ENCODE measurements at places on chromosomes 11 and 22.

DNA sequence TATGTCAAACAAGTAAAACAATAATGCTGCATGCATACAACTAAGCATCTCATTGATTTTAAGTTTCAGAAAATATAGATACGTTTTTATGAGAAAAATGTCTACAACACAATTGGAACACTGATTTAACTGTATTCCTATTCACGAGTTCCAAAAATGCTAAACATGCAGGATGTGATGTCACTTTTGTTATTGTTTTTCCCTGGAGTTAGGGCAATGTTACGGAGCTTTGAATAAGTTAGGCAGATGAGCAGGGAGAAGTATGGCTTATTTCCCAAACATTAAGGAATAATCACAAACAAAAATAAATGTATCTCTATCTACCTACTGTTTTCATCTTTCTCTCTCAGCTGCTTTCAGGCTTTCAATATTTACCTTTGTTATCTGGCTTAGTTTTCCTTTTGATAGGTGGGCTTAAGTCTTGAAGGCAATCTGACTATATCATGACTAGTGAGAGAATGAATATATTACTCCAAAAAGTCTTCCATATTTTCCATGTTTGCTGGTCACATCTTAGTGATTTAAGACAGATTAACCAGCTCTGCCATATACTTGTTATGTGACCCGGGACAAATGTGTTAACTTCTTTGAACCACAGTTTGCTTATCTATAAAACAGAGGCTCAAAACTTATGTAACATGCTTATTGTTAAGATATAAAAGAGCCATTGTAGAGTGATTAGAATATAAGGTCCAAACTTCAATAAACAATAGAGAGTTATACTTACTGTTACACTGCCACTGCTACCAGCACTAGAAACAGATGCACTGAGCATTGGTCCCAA is 854.4 kb upstream of the CCDC90B start:
- no peak for DNase-seq

DNA sequence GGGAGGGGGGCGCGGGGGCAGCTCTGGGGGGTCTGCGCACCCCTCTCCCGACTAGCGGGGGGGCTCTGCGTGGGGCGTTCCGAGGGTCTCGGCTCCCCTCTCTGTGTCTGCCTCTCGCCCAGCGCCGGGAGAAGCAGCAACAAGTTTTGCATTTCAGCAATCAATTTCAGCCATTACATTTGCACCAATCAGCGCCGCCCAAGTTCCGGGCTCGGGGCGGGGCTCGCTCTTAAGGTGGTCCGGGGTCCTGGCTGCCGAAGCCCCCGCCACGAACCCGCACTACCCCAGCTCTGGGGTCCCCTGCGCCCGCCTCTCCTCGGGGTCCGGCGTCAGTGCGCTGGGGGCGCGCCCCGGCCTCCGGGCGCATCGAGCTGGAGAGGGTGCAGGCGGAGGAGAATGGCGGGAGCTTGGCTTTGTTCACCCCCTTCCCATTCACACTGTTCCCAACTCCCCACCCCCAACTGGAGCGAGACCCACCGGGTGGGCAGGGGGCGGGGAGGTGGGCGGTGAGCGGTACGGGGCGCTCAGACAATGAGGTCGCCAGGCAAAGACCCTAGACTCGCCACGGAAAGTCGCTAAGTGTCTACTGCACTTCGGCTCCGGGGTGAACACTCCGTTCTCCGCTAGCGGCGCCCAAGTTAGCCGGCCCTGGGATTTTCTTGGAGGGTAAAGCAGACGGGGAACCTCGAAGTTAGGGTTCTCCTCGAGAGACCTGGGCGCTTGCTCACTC is at the start of gene MN1:
MN1 (minus strand) TSS at position 141 of the 730 bp plus-strand sequence. CDS start 1,213 bp downstream, outside the sequence.
- no peak for DNase-seq

- DNase-seq: no peak
Measured at GRCh38 chr11:77213029-77213579, 85.1 kb downstream of the MYO7A start.

GRCh38 chr11:119144825-119145486 is 3.9 kb upstream of the ABCG4 start:
- no peak for DNase-seq

GRCh38 chr11:60193687-60194433 is 11.0 kb upstream of the MS4A6A start:
- peak; percentile 41 for DNase-seq

DNA sequence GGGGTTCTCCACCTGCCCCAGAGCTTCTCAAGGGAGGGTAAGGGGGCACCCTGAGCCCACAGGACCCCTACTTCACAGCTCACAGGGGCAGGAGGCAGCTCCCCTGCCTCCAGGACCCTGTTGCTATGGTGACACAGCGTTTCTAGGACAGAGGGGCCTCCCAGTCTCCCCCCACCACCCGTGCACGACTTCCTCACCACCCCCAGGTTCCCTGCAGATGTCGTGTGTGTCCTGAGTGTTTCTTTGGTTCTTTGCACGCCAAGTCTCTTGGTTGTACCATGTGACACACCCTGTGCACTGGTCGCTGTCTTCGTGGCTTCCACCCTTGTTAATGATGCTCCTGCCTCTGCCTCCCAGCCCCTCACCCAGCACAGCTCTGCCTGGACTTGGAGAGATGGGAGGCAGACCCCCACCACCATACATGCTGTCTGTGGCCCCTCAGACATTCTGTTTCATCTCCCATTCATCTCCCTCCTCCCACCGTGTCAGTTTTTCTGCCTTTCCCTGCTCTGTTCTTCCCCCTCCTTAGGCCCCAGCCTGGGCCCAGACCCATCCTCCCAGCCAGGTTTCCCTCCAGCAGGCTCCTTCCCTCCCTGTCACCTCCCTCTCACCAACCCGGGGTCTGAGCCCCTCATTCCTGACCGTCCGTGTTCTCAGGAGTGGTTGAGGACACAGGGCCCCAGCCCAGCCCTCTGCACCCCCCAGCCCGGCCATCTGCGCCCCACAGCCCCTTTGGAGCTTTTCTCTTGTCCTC is 24.5 kb upstream of the RAB1B start:
- DNase-seq: no peak

DNA sequence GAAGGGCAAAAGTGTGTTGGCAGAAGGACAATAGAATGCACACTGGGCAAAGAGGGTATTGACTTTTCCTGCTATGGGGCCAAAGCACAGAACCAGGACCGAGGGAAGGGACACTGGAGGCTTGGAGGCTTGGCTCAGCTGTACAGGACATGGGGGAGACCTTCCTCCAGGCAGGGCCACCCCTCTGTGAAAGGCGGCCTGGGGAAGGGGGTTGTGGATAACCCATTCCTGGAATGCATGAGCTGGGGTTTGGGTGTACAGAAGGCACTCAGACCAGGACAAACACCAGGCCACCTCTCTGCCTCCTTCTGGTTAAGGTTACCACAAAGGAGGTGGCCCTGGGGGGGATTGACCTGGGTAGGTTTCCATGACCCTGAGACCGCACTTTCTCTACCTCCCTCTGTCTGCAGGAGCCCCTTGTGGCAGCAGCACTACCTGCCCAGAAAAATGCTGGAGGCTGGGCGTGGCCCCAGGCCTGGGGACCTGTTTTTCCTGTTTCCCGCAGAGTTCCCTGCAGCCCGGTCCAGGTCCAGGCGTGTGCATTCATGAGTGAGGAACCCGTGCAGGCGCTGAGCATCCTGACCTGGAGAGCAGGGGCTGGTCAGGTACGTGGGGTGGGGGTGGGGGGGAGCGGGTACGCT is 9.6 kb downstream of the P2RY2 start:
- DNase-seq: no peak

GRCh38 chr22:28171115-28171514 is 252.1 kb upstream of the PITPNB start:
- DNase-seq: no peak

GRCh38 chr11:80733361-80733760 is 1292.5 kb upstream of the TENM4 start:
- DNase-seq: no peak

- no peak for DNase-seq
Measured at GRCh38 chr11:109424901-109425300, 2.9 kb downstream of the C11orf87 start.

GRCh38 chr11:88579466-88579865 is 241.9 kb upstream of the CTSC start:
- DNase-seq: no peak

GRCh38 chr11:10072142-10072541 is 221.9 kb downstream of the SBF2 start:
- no peak for DNase-seq

DNA sequence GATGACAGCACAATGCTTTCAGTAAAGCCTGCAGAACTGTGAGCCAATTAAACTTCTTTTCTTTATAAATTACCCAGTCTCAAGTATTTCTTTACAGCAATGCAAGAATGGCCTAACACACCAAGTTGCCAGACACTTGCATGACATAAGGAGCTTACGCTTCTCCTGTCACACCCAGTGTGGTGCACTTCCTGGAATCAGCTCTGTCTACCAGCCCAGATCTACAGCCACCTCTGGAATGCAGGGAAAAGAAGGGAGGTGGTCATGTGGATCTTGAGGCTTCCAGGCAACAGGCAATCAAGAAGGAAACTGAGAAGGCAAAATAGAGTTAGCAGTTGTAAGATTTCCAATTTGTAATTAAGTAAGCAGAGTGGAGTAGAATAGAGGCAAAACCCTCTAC is 37.4 kb upstream of the SESN3 start:
- DNase-seq: no peak

- DNase-seq: no peak
Measured at GRCh38 chr11:115652496-115652895, 148.3 kb upstream of the CADM1 start.

- DNase-seq: no peak
Measured at GRCh38 chr22:50418624-50419023, 56.2 kb downstream of the SBF1 start.

GRCh38 chr11:73121692-73122091 is 20.4 kb downstream of the FCHSD2 start:
- no peak for DNase-seq

- DNase-seq: peak; percentile 32
Measured at GRCh38 chr11:72585762-72586311, 88.4 kb downstream of the PDE2A start.

- no peak for DNase-seq
Measured at GRCh38 chr11:102234779-102235439, 82.4 kb upstream of the BIRC3 start.

DNA sequence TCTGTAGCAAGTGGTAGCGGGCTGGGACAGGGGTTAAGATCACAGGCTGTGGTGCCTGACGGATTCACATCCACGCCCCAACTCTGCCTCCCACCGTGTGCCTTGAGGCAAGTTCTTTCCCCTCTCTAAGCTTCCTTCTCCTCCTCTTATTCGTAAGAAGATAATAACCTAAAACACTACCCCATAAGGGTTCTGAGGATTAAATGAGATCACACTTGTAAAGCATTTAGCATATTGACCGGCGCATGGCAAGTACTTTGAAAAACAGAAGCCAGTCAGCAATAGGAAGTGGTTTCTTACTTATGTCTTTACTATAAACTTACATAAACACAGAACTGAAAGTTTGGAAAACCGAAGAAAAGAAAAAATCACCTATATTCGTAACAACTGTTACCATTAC is 15.5 kb upstream of the LMO2 start:
- no peak for DNase-seq

- no peak for DNase-seq
Measured at GRCh38 chr11:8934742-8935488, 2.2 kb upstream of the C11orf16 start.

GRCh38 chr11:127675581-127675980 is 675.0 kb upstream of the KIRREL3 start:
- no peak for DNase-seq

DNA sequence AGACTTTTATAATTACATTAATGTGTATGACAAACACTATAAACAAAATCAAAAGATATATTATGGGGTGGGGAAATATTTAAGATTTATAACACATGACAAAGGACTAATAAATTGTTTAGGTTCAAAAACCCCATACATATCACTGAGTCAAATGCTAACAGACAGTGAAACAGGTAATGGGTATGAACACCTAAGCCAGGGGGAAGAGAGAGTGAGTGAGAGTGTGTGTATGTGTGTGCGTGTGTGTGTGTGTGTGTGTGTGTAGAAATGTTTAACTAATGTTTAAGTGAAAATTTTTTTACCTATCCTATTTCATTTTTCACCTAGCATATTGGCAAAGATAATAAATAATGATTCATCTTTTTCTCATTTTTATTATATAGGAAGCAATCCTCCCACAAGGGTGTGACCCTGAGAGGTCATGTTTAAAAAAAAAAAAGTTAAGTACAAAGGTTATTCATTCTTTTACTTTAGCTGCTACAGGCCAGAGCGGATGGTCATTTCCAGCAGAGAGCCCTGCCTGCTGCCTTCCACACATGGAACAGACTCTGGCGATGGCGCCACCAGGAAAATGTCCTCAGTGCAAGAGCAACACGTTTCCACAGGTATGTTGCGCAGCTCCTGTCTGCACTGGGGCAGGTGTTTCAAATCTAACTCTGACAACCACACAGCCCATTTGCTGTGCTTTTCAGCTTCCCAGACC is 72.9 kb downstream of the PISD start:
- no peak for DNase-seq

DNA sequence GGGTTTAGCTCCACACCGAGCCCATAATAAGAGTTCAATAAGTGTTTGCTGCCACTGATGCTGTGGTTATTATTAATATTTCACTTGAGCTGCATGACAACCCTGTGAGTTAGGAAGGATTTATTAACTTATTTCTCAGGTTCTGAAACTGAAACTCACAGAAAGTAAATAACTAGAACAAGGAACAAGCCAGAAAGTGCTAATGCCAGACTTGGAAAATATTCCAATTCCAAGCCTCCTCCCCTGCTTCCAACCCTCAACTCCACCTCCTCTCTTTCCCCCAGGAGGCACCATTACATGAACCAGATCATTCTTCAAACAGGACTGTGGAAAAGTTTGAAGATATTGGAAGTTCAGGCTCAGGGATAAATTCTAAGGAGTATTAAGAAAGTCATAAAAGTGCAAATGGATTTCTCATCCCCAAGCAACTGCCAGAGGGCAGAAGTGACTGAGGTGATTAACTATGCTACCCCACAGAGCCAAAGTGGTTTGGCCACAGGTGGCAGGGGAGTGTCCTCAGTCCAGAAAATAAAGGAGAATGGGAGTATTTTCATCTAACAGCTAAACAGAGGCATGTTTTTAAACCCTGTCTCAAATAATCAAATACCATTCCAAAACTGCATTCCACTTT is 3.2 kb upstream of the FJX1 start:
- no peak for DNase-seq

- DNase-seq: no peak
Measured at GRCh38 chr22:32648486-32648885, 153.0 kb upstream of the TIMP3 start.

GRCh38 chr11:88553204-88553603 is 215.7 kb upstream of the CTSC start:
- no peak for DNase-seq

DNA sequence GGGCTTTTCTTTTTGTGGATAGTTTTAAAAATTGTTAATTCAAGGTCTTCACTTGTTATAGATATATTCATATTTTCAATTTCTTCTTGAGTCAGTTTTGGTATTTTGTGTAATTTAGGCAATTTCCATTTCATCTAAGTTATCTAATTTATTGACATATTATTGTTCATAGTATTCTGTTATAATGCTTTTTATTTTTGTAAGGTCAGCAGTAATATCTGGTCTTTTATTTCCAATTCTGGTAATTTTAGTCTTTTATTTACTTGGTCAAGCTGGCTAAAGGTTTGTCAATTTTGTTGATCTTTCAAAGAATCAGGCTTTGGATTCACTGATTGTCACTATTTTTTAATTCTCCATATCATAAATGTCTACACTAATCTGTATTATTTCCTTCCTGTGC is 60.1 kb downstream of the HORMAD2 start:
- no peak for DNase-seq

GRCh38 chr11:117421476-117421875 is 93.8 kb downstream of the CEP164 start:
- no peak for DNase-seq

- DNase-seq: no peak
Measured at GRCh38 chr11:61791737-61792309, 576 bp downstream of the TMEM258 start.

All from stimulated activated CD4-positive, alpha-beta T cell treated with anti-CD3 and anti-CD28 coated beads, TNF-alpha, amount 100 ng/mL, for 24 hours (primary cell).